ENCODE measurements at places on chromosomes 4 and X.

GRCh38 chr4:140096921-140097320 is 57.1 kb downstream of the MAML3 start:
- no peaks in the 10 kb centered on the region for H3K27me3 ChIP-seq
- H3K4me3 ChIP-seq = no peak overlapping the region
- no peaks in the 10 kb centered on the region for H3K36me3 ChIP-seq
- H3K27ac ChIP-seq = no peak overlapping the region

GRCh38 chr4:22417408-22417807 is 98.5 kb downstream of the ADGRA3 start:
- no peaks in the 10 kb centered on the region for H3K4me1 ChIP-seq
- no peaks in the 10 kb centered on the region for H3K27me3 ChIP-seq
- no peak for DNase-seq
- no peaks in the 10 kb centered on the region for H3K36me3 ChIP-seq
- H3K4me3 ChIP-seq = no peak overlapping the region

GRCh38 chr4:124804584-124804983 is 92.1 kb upstream of the ANKRD50 start:
- H3K27ac ChIP-seq = no peak overlapping the region
- no peak for DNase-seq
- H3K36me3 ChIP-seq = no peaks in the 10 kb centered on the region
- H3K4me3 ChIP-seq = no peak overlapping the region

GRCh38 chr4:190014771-190015537 is 12.1 kb downstream of the FRG2 start:
- H3K36me3 ChIP-seq = no peaks in the 10 kb centered on the region
- peaks cover 53% of the 10 kb centered on the region for H3K27me3 ChIP-seq
- no peak overlapping the region for H3K27ac ChIP-seq
- no peaks in the 10 kb centered on the region for H3K4me1 ChIP-seq
- no peak for DNase-seq

GRCh38 chrX:153922932-153923857 is 2.9 kb downstream of the ARHGAP4 start:
- peak overlapping the region; percentile 21 for H3K4me3 ChIP-seq
- no peaks in the 10 kb centered on the region for H3K27me3 ChIP-seq
- peak overlapping the region; percentile 49 for H3K27ac ChIP-seq
- H3K36me3 ChIP-seq = peaks cover 13% of the 10 kb centered on the region
- no peak for DNase-seq
- H3K4me1 ChIP-seq = peaks cover 64% of the 10 kb centered on the region

DNA sequence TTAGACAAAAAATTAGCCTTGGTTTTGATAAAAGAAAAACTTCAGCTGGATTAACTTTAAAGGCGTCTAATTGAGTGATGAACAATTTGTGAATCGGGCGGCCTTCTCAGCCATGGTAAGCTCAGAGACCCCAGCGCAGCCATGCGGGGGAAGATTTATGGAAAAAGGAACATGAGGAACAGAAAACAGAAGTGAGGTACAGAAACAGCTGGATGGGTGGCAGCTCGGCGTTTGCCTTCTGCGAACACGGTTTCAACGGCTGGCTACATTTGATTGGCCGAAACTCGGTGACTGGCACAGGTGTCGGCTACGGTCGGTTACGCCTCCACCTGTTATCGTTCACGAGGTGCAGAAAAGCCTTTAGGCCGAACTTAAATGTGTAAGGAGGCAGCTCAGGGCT is 401.4 kb upstream of the FAT1 start:
- no peak overlapping the region for H3K4me3 ChIP-seq
- H3K27ac ChIP-seq = no peak overlapping the region
- no peaks in the 10 kb centered on the region for H3K36me3 ChIP-seq
- DNase-seq = no peak
- no peaks in the 10 kb centered on the region for H3K27me3 ChIP-seq

GRCh38 chr4:181637186-181638105 is 605.8 kb upstream of the TENM3 start:
- DNase-seq = no peak
- no peak overlapping the region for H3K4me3 ChIP-seq
- no peaks in the 10 kb centered on the region for H3K36me3 ChIP-seq
- no peak overlapping the region for H3K27ac ChIP-seq
- H3K4me1 ChIP-seq = no peaks in the 10 kb centered on the region
- no peaks in the 10 kb centered on the region for H3K27me3 ChIP-seq

DNA sequence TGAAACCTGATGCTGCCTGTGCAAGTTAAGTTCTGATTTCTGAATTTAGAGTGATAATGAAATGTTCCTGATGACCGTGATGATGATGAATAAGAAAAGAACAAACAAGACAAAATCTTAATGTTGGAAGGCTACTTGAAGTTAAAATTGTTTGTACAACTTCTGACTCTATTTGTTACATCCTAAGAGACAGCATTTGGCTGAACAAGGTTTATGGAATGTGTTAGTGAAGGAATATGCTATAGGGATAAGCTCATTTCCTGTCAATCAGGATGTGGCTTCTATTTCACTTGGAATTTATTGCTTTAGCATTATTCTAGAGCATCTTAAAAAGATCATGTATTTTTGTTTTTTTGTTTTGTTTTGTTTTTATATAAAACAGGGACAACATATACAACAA is 267.5 kb downstream of the FAT4 start:
- no peak overlapping the region for H3K27ac ChIP-seq
- DNase-seq = no peak
- H3K4me1 ChIP-seq = no peaks in the 10 kb centered on the region
- no peak overlapping the region for H3K4me3 ChIP-seq
- H3K27me3 ChIP-seq = no peaks in the 10 kb centered on the region
